ENCODE measurements at places on chromosomes 1 and 21.

DNA sequence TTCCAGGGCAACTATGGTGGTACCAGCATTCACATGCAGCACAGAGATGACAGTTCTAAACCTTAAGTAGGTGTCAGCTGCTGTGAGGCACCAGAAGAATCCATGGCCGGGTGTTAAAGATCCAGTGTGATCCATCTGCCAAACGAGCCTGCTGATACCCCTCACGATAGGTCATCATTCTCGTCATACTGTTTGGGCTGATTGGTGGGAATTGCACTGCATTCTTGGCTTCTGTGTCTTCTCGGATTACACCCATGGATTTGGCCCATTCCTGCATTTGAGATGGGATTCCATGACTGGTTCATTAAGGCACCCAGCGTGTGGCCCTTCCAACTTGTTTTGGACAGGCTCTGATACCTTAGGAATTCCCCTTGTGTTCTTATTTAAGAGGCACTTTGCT lies 55.2 kb downstream of the ST6GALNAC3 start:
- no peak for DNase-seq

GRCh38 chr1:221302810-221303209 lies 423.6 kb downstream of the HLX start:
- DNase-seq: no peak

DNA sequence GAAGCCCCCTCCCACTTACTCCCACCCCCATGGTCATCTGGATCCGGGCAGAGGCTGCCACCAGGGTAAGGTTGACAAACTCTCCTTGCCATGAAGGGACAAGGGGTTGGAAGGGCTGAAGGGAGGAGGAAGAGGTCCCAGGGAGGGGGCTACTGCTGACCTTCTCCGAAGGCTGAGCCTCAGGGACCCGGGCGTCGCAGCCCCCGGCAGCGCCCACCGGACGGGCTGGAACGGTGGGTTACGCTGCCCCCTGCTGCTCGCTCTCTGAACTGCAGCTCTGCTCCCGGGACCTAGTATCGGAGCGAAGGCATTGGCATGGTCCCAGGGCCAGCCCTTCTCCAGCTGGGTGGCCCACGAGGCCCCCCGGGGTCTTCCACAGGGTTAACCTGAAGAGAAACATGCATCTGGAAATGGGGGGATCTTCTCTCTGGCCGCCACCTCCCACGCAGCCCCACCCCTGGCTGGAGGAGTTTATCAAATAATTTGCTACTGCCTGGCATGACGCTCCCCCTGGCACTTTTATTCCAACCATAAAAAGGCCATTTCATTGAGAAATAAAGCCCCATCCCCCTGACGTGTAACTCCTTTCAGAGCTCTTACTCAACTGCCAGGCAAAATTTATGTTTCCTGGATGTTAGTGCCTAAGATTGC lies 70.4 kb upstream of the TARDBP start:
- peak; percentile 46 for DNase-seq

- DNase-seq: no peak
Observed at GRCh38 chr1:113429461-113430153, 39.3 kb downstream of the MAGI3 start.

GRCh38 chr1:38076455-38076854 lies 29.9 kb upstream of the POU3F1 start:
- DNase-seq: no peak

- DNase-seq: peak; percentile 80
Observed at GRCh38 chr1:167819849-167820683, 93.9 kb downstream of the ADCY10 start.

GRCh38 chr1:4020449-4020848 lies 120.4 kb upstream of the C1orf174 start:
- DNase-seq: no peak

- no peak for DNase-seq
Observed at GRCh38 chr1:182391028-182391361, 595 bp downstream of the GLUL start.

DNA sequence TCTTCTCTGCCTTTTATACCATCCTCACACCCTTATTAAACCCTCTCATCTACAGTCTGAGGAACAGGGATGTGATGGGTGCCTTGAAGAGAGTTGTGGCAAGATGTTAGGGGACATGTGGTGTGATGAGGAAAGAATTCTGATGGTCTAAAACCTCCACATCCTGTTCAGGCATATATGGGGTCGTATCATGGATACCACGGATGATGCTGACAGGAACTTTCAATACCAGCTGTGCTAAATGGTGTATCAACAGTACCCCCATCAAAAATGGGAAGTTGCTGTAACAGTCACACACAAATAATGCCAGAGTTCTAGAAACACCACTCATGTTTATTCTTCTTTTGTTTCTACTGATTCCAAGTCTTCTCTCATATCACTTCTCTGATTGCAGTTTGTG lies 12.9 kb downstream of the OR2T6 start:
- DNase-seq: no peak

- DNase-seq: no peak
Observed at GRCh38 chr1:237795558-237795957, 95.2 kb downstream of the ZP4 start.

DNA sequence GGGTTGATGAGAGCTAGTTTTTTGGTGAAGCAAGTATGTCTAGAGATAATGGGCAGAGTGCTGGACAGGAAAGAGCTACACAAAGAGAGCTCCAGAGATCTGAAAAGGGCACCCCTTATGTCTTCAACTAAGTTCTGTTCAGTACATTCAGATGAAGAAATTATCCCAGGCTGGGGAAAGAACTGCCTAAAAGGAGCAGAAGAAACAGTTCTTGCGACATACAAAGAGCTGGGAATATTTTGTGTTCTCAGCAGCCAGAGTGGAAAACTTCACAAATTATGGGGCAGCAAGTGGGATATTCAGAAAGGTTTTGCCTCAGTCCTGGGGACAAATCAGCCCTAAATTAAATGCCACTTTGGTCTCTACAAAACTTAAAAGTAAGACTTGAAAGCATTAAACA lies 17.4 kb upstream of the CCN1 start:
- no peak for DNase-seq

GRCh38 chr1:235093013-235093695 lies 35.5 kb downstream of the TOMM20 start:
- DNase-seq: peak; percentile 60
